ENCODE measurements at places on chromosomes 2 and 18.

DNA sequence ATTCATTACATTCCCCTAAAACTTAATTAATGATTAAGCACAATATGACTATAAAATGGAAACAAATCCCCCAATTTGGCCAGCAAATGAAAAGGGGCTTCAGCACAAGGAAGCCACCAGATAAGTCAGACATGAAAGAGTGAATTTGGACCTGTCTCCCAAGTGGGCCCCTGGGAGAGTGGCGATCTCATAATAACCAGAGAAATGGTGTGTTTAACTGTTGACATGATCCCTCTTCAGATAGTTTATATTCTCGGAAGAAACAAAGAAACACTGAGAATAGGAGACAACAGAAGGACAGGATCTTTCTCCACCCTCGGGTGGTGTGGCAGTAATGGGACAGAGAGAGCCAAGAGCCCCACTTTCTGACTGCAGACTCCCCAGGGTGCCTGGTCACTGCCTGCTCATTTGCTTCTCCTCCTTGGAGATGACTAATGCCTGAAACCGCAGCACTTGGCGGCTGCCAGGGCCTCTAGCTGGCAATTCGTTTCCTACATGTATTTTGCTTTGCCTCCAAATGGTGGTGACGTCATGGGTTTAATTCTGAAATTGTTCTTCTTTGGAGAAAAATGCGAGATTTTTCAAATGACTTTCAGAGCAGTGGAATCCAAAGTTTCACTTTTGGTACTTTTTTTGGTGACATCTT is 46.4 kb upstream of the SPP2 start:
- no peak for DNase-seq

DNA sequence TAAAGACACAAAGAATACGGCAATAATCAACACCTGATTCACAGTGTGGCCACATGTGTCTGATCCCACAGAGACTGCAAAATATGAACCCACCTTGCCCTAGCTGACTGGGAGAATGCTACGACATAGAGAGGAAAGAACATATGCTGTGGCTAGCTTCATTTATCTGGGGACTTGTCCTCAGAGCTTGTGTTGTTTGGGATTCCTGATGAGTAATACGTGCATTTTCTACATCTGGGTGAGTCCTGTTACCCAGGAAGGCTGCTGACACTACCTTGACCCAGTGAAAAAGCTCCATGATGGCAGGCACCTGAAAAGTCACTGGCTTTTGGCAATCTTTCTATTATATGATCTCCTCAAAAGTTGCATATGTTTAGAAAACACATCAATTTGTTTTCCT is 427.7 kb upstream of the LYPD1 start:
- no peak for DNase-seq

GRCh38 chr2:109318150-109318948 is 189.3 kb downstream of the SH3RF3 start:
- DNase-seq, result no peak

DNA sequence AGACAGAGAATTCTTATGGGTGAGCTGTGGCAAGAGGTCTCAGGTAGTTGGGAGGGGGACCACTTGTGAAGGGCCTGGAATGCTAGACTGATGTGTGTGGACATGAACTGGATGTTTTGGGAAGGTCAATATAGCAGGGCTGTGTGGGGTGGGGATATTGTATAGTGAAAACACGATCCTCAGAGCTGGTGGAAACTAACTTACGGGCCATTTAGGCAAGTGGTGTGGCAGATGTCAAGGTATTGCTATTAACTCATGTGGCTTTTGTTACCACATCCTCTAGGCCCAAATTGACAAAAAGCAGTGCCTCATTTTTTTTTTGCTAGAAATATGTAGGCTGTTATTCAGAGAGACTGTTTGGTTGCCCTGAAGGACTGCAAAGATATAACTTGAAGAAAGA is 8.0 kb upstream of the GALNT1 start:
- DNase-seq, result no peak

DNA sequence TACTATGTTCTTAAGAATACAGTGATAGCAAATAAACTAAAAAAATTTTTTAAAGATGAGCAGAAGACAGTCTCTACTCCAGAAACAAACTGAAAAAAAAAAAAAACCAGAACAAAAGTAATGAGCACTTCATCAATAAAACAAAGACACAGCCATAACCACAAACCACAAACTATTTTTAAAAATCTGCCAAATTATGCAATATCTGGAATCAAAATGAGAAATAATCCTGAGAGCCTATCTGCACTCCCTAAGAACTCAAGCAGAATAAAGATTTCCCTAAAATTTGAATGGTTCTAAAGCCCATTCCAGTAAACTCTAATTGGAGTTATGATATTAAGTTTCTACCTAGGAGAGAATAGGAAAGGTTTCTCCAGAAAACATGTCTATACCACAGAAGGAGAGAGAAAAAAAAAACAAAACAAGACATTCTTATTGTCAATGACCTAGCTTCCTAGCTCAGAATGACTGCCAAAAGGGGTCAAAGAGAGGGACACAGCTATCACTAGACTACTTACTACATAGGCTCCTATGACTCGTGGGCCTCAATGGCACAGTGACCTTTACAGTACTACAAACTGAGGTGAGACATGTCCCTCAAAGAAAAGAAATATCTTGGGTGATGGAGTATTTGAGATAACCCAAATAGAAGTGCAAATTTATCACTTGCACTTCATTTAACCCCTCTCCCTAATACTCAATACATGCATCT is 262.8 kb downstream of the ZEB2 start:
- DNase-seq, result no peak

DNA sequence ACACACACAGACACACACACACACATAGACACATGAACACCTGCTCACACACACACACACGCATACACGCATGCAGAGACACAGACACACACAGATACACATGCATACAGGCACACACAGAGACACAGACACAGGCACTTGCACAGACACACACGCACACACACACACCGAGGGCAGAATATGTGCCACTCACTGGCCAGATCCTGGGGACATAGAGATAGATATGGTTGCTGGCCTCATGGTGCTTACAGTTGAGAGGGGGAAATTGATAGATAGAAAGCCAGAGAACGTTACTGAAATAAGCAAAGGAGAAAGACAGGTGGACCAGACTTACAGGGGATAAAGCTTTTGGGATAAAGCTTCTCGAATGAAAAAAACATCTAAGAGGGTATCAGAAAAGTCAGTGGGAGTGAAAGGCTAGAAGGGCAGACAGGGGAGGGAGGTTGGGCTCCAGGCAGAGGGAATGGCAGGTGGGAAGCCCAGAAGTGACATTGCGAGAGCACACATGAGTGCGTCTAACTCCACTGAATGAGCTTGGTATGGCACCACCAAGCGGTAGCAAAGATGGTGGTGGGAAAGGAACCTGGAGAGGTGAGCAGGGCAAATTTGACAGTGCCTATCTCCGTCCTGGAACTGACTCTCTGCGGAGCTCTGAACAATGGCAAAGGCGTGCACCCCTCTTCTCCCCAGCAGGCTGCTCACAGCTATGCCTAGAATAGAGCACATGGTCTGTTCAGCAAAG is 390.1 kb upstream of the TRIB2 start:
- DNase-seq, result no peak

DNA sequence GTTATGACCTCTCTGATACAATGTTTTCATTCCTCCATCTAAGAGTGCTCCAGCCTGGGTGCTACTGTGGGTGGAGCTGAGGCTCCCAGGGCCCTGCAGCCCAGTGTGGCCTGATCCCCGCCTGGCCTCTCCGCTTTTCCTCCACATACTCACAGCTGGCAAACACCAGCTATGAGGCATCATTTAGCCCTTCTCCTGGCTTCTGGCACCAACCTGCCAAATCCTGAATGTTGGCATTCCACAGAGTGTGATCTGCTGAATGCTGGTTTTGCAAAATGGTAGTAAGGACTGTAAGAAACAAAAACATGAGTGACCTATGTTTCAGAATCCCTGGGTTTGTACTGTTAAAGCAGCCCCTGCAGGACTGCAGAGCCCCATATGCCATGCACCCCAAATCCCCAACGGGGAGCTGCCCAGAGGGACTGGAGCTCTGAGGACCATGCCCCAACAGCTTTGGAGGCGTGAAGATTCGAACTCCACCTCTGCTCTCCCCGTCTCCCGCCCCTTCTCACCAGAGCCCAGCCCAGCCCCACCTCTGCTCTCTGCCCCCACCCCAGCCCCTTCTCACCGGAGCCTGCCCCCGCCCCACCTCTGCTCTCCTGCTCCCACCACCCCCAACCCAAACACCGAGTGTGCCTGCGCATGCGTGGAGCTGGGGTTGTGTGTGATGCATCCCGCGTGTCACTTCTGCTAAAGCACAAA is 4.2 kb downstream of the SLC66A2 start:
- no peak for DNase-seq

DNA sequence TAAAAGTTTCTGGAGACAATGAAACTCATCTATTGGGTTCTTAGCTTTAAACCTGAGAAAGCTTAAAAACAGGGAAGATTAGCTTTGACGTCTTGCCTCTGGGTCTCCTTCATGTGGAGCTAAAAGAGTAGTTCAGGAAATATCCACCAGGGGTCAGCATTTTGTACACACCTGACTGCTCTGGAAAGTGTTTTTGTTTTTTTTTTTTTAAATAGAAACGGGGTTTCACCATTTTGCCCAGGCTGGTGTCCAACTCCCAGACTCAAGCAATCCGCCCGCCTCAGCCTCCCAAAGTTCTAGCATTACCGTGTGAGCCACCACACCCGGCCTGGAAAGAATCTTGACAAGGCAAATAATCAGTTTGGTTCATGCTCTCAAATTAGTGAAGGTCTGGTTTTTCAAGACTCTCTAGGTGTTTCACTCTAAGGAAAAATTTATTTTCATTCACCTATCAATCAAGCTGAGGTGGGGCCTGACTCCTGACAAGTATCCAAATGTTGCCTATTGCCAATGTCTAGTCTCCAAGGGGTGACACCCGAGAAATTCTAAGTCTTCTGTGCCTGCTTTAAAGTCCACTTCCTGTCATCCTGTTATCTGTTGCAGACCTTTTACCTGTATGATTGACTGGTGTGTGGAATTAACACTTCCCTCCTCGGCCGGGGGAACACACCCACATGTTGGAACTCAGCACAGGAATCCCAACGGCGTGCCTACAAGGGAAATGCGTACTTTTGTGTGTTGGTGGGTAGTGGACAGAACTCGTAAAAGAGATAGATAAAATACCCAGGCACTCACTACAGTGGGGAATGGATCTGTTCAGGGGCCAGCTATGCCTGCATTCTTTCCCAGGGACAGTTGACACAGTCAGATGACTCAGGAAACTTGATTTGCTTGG is 11.3 kb downstream of the IL1RN start:
- no peak for DNase-seq

DNA sequence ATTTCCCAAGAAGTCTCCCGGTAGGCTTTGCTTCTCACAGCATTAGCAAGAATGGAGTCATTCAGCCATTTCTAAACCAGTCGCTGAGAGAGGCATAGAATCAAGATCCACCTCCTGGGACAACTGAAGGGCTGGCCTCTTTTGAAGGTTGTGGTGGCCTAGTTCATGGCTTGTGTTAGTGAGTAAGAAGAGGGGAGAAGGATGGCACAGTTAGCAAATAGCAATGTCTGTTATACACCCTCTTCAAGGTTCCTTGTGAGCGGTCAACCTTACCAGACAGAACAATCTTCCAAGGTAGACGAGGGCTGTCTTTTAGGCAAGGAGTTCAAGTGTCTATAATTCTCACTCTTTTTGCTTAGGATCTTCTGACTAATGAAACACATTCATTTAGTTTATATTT is 35.4 kb upstream of the DNAH7 start:
- DNase-seq, result no peak

DNA sequence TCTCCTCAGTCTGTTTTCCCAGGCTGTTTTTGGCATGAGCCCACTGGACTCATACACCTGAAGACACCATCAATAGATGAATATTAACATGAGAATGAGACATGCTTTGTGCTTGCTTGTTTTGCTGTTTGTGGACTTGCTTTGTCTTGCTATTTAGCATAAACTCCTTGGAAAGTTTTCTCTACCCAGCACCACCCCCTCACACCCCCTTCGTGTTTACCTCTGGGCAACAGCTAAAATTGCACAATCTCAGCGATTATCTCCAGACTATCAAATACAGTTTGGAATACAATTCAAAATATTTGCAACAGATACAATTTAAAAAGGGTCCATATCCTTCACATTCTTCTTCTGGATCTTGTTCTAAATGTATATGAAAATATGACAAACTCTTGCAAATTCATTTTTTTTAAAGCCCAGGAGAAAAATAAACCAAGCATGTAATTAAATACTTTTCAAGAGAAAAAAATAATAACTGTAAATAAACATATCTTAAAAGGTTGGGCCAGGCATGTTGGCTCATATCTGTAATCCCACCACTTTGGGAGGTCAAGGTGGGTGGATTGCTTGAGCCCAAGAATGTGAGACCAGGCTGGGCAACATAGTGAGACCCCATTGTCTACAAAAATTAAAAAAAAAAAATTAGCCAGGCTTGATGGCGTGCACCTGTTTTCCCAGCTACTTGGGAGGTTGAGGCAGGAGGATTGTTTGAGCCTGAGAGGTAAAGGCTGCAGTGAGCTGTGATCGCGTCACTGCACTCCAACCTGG is 32.3 kb upstream of the PMAIP1 start:
- DNase-seq, result no peak

GRCh38 chr2:203914546-203915182 is 21.9 kb upstream of the ICOS start:
- no peak for DNase-seq
